AG20443 (cell line): ENCODE measurements at places on chromosomes 3 and 15.

DNA sequence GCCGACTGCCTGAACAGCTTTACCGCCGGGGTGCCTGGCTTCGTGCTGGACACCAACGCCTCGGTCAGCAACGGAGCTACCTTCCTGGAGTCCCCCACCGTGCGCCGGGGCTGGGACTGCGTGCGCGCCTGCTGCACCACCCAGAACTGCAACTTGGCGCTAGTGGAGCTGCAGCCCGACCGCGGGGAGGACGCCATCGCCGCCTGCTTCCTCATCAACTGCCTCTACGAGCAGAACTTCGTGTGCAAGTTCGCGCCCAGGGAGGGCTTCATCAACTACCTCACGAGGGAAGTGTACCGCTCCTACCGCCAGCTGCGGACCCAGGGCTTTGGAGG, 815 bp downstream of the SPINT1 start:
- peak; percentile 52 for DNase-seq

- no peak for DNase-seq
Observed at GRCh38 chr3:107855710-107856109, 235.1 kb downstream of the CD47 start.

GRCh38 chr15:99009741-99010330, 2.2 kb upstream of the PGPEP1L start:
- DNase-seq: no peak

DNA sequence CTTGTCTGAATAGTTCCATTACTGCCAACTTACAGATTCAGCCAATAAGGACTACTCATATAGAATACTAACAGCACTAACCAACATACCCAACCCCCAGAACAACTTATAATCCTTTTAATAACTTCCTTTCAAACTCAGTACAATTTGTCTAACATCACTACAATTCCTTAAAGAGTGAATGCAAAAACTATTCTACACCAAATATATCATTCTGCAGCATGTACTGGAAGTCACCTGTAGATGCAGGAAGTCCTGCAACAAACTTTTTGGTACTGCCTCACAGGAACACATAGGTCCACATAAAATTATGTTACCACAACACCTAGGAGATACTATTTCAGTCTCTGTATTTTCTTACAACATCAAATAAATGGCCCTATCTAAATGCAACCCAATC, 2.1 kb downstream of the CCNL1 start:
- no peak for DNase-seq

DNA sequence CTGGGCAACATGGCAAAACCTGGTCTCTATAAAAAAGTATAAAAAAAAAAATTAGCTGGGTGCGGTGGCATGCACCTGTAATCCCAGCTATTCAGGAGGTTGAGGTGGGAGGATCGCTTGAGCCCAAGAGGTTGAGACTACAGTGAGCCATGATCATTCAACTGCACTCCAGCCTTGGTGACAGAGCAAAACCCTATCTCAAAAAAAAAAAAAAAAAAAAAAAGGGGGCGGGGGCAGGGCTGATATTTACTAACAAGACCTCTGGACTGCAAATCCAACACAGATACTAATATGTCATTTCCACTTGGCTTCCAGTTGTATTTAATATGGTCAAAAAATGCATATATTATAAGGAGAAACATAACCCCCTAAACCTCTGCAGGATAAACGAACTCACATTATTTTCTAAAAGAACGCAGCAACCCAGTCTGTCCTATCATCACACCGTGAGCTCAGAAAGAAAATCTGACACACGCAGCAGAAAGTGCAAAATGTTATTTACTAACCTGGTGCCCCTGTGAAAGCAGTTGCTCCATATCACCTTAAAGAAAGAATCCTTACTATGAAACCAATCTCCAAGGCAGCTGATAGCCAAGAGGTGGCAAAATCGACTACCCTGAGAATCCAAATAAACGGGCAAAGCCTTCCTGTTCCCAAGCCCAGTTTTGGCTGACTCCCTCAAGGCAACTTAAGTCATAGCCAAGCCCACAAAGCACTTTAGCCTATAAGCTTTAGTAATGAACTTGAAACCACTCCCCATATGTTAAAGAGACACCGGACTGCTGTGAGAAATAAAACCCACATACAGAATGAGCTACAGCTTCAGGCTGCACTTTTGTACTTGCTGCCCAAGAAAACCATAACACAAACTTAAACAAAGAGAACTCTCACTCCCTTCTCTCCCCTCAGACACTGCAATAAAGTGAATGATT, 39.3 kb downstream of the PLD1 start:
- peak; percentile 76 for DNase-seq

- peak; percentile 82 for DNase-seq
Observed at GRCh38 chr3:127652246-127652995, 20.3 kb upstream of the ABTB1 start.

DNA sequence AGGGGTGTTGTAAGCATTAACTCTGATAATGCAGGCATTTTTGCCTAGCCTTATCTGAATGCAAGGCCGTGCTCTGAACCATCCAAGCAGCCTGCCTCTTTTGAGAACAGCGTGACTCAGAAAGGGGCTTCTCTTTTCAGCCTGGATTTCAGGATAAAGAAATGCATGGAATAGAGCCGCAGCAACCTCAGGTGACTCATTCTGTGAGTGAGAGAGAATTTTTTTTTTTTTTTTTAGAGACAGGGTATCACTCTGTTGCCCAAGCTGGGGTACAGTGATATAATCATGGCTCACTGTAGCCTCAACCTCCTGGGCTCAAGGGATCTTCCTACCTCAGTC, 20.6 kb upstream of the PDE8A start:
- DNase-seq: no peak

- no peak for DNase-seq
Observed at GRCh38 chr3:42503957-42504333, 1.5 kb downstream of the VIPR1 start.
